Naive B cell (primary cell): ENCODE measurements at places on chromosomes 6 and 20. TPM values are rescaled to one million over a fixed set of nuclear protein-coding genes. Genes with fewer than 3 reads are reported as not detected.

GRCh38 chr6:68197356-68197755 lies 437.7 kb upstream of the ADGRB3 start:
- DNase-seq, result no peak

- no peak for DNase-seq
These were observed 24.0 kb downstream of the AAR2 start for GRCh38 chr20:36260316-36260715.

DNA sequence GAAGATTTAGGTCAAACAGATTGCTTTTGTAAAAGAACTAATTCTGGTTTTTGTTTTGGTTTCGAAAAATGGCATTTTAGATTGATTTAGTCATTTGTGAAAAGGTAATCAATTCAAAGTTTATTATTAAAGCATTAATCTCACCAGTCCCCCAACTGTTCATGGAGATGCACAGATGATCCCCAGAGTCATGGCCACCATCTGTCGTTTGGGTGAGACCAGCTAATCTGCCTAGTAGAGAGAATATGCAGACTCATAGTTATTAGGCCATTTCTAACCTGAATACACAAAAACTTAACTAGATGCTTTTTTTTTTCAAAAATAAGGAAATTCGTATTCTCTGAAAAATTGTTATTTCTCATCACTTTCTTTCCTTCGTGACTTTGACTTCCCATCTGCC lies 58.1 kb downstream of the C6orf58 start:
- no peak for DNase-seq

DNA sequence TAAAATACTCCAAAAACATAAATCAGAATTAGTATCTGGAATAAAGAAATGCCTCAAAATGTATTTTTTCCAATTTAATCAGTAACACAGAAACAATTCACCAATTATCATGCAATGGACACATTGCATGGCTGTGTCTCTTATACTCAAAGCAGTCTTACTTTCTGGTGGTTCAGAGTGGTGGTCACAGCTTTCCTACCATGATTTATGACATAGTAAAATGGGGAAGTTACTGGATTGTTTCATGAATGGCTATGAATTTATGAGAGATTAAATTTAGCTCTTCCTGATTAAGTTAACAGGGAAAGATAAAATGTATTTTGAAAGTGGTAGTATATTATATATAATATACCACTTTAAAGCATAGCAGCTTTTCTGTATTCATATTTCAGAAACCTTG lies 331.5 kb upstream of the MAP3K7 start:
- no peak for DNase-seq

- DNase-seq, result no peak
These were observed 115.9 kb upstream of the BCLAF1 start for GRCh38 chr6:136405420-136406029.

DNA sequence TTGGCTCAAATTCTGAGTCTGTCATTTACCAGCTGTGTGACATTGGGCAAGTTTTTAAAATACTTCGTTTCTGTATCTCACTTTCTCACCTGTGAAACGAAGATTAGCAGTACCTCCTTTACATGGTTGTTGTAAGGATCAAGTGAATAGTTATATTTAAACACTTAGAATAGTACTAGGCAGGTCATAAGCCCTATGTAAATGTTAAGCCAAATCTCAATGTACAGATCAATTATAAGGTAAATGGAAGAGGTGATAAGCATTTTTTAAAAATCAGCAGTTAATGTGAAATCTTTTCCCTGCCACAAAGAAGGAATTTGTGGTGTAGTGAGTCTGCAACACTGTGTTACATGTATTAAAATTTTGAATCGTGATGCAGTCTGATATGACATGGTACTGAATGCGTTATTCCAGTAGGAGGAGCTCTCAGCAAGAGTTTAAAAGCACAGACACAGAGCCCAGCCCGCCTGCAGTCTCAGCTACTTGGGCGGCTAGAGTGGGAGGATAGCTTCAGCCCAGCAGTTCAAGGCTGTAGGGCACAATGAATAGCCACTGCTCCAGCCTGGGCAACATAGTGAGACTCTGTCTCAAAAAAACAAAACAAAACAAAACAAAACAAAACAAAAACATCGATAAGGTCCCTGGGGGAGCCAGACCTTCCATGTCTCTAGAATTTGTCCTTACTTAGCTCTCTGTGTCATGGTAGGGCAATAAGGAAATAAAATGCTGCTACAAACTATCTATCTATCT lies 46.0 kb downstream of the GTF2H5 start:
- peak; percentile 52 for DNase-seq

DNA sequence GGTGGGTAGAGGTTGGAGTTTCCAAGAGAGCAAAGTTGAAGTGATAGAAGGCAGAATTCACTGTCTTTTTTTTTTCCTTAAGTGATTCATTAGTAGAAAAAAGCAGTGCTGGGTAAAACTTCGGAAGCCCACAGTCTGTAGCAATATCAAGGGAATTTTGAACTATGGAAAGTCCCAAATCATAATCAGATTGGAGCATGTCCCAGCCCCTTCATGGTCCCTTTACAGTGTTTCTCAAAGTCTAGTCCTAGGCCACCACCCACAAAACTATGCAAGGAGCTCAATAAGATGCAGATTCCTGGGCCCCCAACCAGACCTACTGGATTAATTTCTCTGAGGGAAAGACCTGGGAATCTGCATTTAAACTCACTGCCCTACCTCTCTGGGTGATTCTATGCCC lies 22.6 kb downstream of the NEDD9 start:
- no peak for DNase-seq

DNA sequence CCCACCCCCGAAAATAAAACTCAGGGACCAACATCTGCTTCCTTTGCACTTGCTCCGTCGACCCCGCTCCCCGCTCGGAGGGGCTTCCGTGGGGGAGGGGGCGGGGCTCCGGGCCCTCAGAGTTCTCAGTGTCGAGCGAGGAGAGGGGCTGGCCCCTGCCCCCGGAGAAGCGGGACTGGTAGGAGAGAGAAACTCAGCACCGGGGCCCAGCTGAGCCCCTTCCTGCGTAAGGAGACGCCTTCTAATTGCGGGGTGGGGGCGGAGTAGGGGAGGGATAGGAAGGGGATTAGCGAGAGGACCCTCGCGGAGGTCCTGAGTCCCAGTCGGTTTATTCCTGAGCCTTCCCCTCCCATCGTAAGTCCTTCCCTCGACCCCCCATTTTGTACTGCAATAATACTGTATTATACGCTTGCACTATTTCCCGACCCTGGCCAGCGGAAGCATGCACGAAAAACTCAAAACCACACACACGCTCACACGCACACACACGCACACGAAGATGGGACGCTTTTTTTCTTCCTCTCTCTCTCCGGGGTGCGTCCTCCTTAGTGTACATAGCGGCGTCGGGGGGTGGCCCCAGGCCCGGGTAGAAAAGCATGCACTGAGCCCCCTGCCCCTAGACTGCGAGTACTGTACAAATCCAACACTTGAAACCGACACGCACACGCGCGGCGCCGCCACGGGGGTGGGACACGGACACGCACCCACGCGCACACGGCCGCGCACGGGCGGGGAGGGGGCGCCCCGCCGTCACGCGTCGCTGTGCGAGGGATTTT lies 22.1 kb upstream of the SLC22A7 start:
- peak; percentile 70 for DNase-seq

DDR1 gene
- polyA plus RNA-seq, result 3.6 TPM

MEA1 gene
- 102 TPM for polyA plus RNA-seq

THBS2 gene
- polyA plus RNA-seq, result 0.09 TPM

PDE7B gene
- polyA plus RNA-seq, result 2.6 TPM

DOK5 gene
- polyA plus RNA-seq, result not detected

BMP5 gene
- not detected for polyA plus RNA-seq

FAM209B gene
- polyA plus RNA-seq, result not detected
